ENCODE measurements at places on chromosomes 2 and 18. TPM values are rescaled to one million over a fixed set of nuclear protein-coding genes. Genes with fewer than 3 reads are reported as not detected.

The MLPH gene
- 326 TPM for total RNA-seq

The ODC1 gene
- total RNA-seq = 132 TPM

The SPP2 gene
- total RNA-seq = not detected

The C1QL2 gene
- total RNA-seq = 0.28 TPM

The GALNT3 gene
- 0.11 TPM for total RNA-seq

The CGREF1 gene
- total RNA-seq = 8.5 TPM

The SLC4A1AP gene
- total RNA-seq = 31.5 TPM

The IL1B gene
- total RNA-seq = 0.33 TPM

Data from A549 treated with ZK216348 at 1 μM for 4 hours (cell line).